ENCODE measurements at places on chromosomes 11 and 22.

DNA sequence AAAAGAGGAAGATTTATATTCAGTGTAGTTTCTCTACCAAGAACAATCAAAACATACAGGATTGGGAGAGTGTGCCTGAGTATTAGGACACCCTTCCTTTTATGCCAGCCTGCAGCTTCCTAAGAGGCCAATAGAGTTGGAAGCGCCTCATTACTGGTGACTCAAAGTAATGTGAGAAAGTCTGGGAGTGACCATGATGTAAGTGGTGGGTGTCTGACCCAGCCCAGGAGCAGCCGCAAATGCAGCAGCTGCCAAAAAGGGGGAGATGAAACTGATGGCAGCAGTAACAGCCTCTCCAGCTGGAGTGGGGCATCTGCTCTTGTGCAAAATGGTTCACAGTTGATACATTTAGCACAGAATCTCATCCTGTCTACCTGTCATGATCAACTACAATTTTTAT lies 62.0 kb downstream of the ZNF280B start:
- no peak for DNase-seq

DNA sequence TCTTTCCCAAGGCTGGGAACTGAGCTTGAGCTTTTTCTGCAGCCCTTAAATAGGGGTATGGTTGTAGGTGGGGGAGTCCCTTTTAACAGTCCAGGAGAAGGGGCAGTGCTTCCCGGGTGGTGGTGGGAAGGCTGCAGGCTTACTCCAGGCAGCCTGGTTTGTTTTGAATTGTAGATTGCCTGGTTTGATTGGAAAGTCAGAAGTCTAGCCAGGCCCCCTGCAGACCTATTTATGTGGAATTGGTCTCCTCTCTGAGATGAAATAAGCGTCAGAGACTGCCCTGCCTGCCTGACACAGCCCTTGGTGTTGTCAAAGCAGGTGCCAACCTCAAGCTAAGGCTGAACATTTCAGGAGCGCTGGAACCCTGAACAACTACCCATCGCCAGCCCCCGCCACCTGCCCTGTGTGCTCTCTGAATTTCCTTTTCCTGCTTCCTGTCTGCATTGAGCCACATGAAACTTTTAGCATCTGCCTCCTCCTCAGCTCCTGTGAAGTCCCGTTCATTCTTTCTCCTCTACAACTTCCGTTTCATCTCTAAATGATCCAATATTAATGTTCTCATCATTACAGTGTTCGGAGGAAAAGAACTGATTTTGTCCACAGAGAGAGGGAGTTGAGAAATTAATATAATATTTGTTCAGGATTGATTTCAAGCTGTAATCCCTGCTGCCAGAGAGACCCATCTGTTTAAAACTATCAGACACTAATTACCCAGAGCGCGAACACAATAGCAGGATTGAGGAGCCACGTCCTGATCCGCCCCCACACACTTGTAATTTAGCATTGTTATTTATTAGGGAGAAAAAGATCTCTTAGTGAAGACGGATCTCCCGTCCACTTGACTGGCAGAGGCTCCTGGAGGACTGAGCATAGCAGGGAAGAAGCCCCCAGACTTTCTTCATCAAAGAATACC lies 136.5 kb downstream of the TRIM29 start:
- DNase-seq = no peak

- peak; percentile 38 for DNase-seq
Measured at GRCh38 chr11:122393209-122393860, 262.2 kb upstream of the UBASH3B start.

DNA sequence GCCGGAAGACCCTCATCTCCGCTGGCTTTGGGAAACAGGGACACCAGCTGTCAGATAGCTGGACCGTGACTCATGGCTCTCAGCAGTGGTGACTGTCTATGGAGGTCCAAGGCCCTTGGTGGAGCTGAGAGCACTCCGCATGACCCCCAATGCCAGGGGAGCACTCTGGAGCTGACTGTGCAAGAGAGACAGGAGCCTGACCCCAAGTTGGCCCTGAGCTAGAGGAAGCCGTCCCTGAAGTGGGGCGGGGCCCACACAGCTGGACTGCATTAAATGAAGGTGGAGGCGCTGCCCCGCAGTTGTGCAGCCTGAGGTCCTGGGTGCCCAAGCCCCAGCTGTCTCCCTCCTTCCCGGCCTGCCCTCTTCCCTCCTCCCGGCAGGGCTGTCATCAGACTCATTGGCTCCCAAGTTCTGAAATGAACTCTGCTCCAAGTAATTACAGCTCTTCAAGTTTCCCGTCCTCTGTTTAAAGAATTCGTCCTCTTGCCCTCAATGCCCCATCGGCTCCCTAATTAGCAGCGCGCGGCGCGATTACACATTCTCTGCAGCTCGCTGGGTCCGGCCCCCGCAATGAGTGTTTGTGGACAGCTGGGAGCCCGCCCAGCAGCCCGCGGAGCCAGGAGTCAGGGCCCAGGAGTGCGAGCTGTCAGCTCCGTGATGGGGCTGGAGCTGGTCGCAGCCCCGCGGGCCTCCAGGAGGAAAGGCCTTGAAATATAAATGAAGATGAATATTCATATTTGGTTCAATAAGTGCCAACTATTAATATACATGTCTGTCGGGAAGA lies 93.2 kb upstream of the LMO1 start:
- no peak for DNase-seq

DNA sequence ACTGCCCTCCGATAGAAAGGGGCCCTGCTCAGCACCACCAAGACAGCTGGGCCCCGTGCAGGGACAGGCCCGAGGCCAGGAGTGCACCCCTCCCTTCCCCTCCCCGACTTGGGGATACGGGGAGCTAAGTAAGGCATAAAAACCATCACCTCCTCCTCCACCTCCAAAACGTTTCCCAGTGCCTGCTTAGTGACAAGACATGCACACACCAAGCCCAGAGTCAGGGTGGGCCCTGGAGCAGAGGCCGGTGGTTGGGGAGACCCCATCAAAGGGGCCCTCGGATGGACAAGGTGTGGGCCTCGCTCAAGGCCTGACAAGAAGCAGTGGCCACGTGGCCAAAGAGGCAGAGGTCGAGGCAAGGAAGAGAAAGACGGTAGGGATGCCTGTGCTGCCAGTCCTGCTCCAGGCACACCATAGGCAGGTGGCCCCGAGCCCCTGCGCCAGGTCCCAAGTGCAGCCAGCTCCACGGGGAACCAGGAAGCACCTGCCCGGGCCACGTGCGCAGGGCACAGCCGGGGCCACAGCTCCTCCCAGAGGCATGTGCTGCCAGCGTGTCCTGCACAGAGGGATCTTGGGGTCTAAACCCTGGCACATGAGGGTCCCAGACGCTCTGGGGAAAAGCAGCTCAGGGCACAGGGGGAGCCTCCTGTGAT lies 53.0 kb downstream of the BRD1 start:
- no peak for DNase-seq

GRCh38 chr11:100777103-100777502 lies 90.0 kb downstream of the ARHGAP42 start:
- no peak for DNase-seq

Measured in fibroblast of pulmonary artery (primary cell).